Motor neuron (in vitro differentiated cells): ENCODE measurements at places on chromosomes 5 and 9.

- ATAC-seq, result no peak
Observed at GRCh38 chr5:65382582-65382981, 99.1 kb downstream of the ADAMTS6 start.

GRCh38 chr9:3698076-3698475 is 172.3 kb upstream of the RFX3 start:
- ATAC-seq, result no peak

GRCh38 chr5:88745093-88745696 is 137.8 kb downstream of the MEF2C start:
- ATAC-seq, result no peak

GRCh38 chr9:120486347-120486746 is 93.6 kb downstream of the CDK5RAP2 start:
- peak; percentile 92 for ATAC-seq

GRCh38 chr5:158139161-158139560 is 280.2 kb upstream of the CLINT1 start:
- no peak for ATAC-seq

DNA sequence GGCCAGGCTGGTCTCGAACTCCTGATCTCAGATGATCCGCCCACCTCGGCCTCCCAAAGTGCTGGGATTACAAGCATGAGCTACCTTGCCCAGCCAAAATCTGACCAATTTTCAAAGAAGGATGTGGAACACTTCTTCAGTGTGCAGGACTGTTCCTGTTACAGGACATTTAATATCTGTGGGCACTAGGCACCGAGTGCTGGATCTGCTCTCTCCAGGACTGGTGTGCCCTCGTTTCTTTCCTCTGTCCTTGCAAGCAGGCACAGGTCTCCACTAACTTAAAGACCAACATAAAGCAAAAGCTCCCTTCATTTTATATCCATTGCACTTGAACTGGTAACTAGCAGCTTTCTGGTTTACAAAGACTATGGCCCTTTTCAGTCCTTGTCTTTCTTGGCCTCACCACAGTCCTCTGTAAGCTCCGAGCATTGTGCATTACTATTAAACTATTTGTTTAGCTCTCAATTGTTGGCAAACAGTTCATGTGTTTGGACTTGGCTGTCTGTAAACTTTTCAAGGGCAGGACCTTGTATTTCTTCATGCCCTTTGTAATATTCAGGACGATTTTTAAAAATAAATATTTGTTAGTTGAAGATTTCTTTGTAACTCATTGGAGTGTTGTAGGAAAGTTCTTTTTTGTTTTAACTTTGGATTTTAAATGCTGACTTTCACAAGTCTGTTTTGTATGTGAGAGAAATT is 37.3 kb downstream of the ARHGEF28 start:
- no peak for ATAC-seq

DNA sequence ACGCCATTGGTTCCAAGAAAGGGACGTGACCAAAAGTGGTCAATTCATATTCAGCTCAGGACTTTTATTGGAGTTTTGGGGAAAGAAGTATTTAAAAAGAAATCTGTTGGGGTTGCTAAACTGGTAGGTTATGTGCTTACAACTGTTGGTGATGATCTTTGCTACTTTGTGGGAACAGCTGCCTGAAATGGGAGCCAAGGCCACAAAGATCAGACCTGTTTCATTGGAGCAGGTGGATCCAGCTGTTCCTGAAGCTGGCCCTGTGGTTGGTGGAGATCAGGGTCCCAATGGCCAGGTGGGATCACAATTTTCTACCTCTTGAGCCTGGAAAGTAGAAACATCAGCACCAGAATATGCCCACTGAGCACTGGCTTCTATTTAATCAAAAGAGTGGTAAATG is 144.5 kb downstream of the PSAT1 start:
- ATAC-seq, result no peak

GRCh38 chr5:74433896-74434829 is 206.4 kb downstream of the ENC1 start:
- peak; percentile 40 for ATAC-seq

- no peak for ATAC-seq
Observed at GRCh38 chr5:71589903-71590302, 2.8 kb downstream of the MCCC2 start.

GRCh38 chr9:130117816-130118632 is 54.2 kb upstream of the NCS1 start:
- ATAC-seq, result peak; percentile 1
